NCI-H1417 treated with DMSO at 0.1 percent for 48 hours (cell line): ENCODE measurements at places on chromosomes 16 and 17.
A peak's percentile ranks its signal among the peaks of the same experiment; 100 is the strongest.

GRCh38 chr17:16623282-16623681 is 30.4 kb downstream of the ZNF624 start:
- no peak for DNase-seq

DNA sequence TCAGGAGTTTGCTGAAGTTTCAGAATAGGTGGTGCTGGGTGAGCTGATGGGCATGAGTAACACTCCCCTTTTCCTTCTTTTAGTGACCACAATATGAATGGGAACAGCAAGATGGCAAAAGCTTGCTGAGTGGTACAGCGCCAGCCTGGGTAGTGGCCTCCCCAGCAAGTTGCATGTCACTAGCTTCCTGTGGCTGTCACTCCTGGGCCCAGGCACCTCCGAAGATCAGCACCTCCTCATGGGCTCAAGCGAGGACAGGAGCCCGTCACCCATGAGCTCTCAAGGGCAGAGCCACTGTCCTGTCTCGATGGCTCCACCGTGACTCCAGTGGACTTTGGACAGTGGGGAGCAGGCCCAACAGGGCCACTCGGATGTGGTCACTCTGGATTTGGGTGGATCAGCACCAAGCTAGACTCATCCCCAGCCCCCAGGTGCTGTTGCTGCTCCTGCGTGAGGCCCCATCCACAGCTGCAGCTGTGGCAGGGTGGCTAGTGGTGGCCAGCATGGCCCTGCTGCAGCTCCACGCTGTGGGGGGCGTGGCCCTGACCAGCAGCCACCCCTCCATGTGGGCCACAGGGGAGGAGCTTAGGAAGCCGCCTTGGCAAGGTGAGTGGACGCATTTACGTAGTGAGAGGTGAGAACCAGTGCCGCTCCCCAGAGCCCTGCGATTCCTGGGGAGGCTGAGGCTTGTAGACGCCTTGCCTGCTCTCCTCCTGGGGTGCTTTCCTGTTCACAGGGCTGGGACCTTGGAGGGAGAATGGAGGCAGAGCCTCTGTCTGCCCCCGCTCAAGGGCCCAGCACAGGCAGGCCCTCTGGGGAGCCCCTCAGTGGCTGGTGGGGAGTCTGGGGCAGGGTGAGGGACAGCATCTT is 13.6 kb upstream of the DNASE1 start:
- no peak for DNase-seq

DNA sequence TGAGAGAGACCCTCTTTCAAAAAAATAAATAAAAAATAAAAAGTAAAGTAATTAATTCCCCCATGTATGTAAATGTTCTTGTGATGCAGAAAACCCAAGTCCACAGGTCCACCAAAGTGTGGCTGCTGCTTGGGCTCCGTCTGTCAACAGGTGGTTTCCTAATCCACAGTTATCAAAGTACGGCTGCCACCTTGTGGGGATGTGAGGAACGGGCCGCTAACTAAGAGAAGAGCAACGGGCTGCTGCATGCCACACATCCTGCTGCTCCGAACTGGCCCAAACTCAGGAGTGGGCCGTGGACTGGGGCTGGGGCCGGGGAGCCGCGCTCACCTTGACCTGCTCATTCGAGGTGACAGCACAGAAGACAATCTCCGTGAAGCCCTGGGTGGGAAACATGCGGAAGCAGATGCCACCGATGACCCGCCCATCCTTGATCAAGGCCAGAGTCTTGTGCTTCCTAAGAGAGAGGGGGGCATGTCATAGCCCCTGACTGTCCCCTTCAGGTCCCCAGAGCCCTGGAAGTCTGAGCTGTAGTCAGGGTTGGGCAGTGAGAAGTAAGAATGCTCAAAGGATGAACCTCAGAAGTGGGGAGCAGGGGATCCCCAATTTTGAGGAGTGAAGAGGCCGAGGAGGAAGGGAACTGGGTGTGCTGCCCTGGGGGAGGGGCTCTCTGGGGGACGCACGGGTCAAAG is 4.3 kb downstream of the KAT2A start:
- peak; percentile 30 for DNase-seq

- no peak for DNase-seq
These were observed 500 bp downstream of the COX6A2 start for GRCh38 chr16:31427441-31428278.

DNA sequence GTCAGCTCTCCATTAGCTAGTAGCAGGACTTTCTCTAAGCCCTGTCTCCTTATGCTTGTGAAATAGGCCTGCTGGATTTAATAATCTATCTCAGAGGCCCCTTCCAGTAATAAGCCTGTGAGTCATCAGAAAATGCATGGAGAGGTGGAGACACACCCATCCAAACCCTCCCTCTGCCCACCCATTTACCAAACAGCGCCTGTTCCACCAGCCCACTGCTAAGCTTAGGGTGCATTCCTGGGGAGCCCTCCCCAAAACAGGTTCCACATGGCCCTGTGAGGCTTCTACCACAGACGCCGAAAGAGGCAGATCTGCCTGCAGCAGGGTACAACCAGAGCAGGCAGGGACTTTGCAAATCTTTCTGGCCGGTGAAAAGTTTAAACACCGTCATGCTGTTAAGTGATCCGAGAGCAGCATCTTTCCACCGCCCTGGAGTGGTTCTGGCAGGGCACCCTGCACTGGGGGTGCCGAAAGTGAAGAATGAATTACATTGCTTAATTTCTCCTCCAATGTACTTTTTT is 99.3 kb downstream of the GAS7 start:
- no peak for DNase-seq

- DNase-seq, result no peak
These were observed 60.9 kb downstream of the IRX5 start for GRCh38 chr16:54991525-54991924.

DNA sequence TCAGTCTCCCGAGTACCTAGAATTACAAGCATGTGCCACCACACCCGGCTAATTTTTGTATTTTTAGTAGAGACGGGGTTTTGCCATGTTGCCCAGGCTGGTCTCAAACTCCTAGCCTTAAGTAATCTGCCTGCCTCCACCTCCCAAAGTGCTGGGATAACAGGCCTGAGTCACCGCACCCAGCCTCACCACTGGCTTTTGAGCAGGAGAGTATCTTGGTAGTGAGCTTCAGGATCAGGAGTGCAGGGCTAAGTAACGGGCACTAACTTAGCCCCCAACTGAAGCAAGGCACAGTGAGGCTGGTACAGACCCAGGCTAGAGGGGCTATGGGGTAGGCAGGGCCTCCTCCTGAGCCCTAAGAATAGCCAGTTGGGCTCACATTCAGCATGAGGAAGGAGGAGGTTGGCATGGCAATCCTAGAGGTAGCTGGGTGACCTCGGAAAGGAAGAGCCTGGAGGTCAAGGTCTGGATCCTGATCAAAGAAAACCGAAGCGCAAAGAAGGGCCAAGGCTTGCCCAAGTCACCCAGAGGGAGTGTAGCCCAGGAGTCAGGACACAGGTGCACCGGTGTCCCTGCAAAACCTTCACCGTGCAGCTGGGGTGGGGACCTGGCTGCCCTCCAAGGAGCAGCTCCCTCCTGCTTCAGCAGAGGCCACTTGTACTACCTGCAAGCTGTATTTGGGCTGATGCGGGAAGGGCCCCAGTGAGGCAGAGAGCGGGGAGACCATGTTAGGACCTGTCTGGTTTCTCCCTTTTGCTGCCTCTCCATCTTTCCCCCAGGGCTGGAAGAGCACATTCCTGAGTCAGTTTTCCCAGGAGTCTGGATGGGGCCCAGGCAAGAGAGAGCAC is 1.3 kb upstream of the ADGRG5 start:
- DNase-seq, result no peak

DNA sequence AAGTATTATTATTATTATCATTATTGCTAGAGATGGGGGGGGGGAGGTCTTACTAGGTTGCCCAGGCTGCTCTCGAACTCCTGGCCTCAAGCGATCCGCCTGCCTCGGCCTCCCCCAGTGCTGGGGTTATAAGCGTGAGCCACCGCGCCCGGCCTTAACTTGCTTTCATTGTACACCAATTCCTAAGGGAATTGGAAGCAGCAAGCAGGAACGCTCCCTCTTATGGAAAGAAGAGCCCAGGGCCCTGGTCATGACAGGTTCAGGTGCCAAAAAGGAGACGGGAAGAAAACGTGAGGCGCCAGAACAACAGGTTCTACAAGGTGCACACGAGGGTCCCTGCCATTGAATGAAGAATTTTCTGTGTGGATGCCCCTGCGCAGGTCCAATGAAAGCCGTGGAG is 540 bp upstream of the RPL38 start:
- DNase-seq, result no peak

DNA sequence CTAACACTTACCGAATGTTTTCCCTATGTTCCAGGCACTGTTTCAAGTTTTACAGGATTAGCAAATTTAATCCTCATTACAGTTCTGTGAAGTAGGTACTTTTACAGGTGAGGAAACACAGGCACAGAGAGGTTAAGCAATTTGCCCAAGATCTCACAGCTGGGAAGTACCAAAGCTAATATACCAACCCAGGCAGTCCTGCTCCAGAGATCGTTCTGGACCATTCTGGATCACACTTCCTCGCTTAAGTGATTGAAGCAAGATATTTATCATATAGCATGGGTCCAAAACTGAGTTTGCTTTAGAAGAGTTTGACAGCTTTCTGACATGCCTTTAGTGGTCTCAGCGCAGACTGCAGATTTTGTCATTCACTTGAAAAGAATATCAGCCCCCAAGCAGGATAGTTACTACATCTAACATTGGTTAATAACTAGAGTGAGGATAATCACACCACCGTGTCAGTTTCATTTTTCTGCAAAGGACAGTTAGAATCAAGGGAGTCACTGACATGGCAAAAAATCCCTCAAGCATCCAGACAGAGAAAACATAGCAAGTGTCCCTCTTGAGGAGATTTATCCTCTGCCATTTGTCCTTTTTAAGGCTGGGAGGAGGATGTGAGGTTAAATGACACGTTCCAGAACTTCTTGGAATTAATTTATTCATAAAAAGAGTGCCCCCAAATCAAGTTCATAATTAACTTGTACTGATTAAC is 5.1 kb downstream of the HS3ST3B1 start:
- DNase-seq, result no peak

DNA sequence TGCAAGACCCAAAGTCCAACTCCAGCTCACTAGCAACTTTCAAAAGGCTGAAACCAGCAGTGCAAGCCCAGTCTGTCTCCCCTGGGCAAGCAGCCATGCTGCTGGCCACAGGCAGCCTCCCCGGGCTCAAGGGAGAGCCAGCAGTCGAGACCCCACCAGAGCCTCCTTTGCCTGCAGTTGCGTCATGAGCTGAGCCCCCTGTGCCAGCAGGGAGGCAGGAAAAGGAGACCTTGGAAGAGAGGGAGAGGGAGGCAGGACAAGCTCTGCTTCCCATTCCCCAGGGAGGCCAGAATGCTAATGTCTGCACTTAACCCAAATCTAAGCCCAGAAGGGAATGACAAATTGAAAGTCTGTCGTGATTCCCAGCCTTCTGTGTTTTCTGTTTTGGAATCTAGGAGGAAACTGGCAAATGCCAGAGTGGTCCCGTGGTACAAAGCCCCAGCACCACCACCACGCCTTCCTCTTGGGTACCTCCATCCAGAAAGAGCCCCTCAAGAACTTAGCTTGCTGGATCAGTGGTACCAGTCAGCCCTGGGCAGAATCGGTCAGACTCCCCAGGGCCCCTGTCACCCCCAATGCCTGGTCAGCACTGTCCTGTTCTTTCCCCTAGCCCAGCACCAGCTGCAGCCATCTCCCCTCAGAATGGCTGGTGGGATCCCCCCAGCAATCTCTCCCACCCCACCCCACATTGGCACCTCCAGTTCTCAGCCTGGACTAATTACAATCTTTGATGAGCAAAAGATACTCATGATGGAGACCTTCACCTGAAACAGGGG is 99.3 kb upstream of the TNRC6C start:
- DNase-seq, result no peak

DNA sequence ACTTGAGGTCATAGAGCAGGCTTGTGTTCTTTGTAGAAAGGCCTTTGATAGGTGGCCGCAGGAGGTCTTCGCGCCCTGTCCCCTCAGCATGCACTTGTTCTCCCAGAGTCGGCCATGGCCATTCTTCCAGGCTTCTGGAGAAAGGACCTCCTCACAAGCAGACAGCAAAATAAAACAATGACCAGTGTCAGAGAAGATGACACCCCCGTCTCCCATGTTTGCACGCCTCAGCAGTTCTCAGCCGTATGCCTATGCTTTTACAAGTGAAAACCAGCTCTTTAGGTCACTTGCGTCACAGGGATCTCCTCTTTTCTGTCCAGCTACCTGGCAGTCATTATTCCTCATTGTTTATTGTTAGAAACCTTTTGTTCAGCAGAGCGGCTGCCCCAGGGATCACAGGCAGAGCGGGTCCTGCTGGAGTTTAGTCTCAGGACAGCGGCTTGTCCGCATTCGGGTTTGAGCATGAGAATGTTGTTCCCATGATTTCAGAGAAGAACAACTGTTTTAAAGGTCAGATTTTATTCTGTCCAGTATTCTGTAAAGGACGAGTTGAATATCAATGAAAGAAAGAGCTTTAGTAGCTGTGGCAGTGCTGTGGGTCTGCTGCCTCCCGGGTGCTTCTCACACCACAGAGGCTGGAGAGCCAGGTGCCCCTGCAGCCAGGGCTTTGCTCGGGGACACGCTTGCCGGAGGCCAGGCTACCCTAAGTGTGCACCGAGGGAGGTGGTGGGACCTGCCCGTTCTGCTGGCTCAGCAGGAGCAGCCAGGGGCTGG is 123.9 kb downstream of the RPTOR start:
- DNase-seq, result no peak

- no peak for DNase-seq
These were observed 265.9 kb upstream of the PMFBP1 start for GRCh38 chr16:72437891-72438290.

DNA sequence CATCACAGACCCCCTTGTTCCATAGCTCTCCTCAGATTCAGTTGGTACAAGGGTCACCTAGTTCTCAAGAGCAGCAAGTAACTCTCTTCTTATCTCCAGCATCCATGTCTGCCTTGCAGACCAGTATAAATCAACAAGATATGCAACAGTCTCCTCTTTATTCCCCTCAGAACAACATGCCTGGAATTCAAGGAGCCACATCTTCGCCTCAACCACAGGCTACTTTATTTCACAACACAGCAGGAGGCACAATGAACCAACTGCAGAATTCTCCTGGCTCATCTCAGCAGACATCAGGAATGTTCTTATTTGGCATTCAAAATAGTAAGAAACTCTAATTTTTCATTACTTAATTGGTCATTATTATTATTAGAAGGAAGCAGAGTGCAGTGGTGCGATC is 32.4 kb downstream of the NQO1 start:
- no peak for DNase-seq

- no peak for DNase-seq
These were observed 11.7 kb upstream of the TCF25 start for GRCh38 chr16:89861648-89862047.

DNA sequence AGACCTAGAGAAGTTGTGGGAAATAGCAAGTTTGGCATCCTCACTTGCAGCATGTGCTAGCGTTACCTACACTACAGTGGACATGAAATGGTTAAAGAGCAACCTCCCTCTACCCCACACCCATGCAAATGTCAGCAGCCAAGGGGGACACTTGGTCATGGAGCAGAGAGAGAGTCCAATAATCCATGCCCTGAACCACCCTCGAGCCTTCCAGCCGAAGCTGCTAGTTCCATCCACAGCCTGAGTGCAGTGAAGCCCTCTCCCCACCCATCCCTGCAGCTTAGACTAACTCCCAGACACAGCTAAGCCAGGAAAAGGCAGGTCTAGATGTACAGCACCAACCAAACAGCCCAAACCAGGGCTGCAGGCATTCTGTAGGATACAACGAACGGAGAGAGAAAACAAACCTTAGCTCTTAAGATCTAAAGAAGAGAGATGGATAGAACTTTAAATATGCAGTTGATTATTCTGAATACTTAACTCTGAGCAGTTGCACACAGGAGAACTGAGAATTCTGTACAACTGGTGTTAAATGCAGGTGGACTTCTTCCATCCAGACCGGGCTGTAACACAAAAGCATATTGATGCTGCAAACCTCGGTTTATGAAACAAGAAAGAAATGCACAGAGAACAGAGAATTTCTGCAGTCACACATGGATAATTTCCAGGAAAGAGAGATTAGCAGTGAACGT is 93.8 kb downstream of the SALL1 start:
- DNase-seq, result no peak

GRCh38 chr17:29568331-29569244 is at the start of gene TP53I13:
TP53I13 (plus strand) TSS chr17:29568701; CDS start chr17:29568759, 58 bp downstream.
- DNase-seq, result no peak
